SW 1271 (cell line): ENCODE measurements at places on chromosomes 12 and 14.

GRCh38 chr14:103146141-103146709 lies 23.0 kb downstream of the TNFAIP2 start:
- DNase-seq = no peak

DNA sequence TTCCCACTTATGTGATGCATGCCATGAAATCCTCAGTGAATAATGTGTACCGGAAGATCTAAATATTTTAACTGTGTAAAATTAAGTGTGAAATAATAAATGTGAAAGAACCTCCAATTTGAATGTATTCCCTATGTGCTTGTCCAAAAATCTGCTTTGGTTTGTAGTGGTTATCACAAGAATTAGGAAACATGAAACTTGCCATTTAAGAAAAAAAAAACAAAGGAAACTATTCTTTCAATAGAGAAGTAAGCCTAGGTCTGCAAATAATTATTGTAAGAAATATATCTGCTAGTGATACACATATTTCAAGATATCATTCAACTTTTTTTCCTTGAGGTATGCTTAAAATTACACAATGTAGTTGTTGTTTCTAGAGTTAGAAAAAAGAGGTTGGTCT lies 500.4 kb downstream of the SLC6A15 start:
- DNase-seq = no peak

DNA sequence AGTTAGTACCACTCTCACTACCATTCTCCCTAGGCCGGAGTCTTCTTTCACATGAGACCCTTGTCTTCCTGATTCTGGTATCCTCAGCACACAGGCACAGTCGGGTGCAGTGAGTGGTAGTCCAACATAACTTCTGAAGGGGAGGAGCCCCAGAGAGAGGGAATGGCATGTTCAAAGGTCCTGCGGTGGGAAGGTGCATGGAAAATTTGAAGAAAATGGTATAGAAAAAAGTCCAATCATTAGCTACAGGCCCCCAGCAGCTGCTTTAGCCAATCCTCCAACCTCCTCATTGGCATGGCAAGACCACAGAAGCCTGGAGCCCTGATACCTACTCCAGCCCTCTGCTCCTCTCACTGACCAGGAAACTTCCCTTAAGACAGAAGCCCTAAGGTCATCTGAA lies 96.6 kb downstream of the ZFP36L1 start:
- DNase-seq = no peak

DNA sequence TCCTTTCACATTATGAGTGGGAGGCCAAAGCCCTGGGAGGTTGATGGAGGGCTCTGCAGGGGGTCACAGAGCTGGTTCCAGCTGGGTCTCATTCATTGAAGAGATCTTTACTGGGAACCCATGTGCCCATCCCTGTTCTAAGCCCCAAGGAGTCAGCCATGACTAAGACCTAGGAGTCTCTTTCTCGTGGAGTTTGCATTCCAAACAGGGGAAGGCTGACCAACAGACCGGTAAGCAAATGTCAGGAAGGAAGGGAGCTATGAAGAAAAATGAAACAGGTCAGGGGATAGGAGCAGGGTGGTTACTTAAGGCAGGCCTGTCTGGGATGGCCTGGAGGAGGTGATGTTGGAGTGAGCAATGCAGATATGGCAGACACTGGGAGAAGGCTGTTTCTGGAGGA lies 31.5 kb downstream of the SYNDIG1L start:
- no peak for DNase-seq

DNA sequence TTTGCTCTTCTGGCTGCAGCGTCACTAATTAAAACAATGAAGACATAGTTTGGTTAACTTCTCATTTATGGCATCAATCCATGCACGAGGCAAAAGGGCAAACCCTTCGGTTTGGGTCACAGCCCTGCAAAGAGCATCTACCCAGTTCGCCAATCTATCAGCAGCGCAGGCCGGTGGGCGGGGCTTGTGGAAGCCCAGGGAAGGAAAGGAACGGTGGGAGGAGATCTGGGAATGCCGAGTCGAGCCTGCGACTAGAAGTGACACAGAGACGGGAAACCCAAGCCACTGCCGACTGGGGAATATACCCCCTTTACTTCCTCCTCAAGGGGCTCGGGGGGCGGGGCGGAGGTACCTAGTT lies 466 bp downstream of the KICS2 start:
- DNase-seq = peak; percentile 55

GRCh38 chr12:58414398-58414871 lies 473.1 kb downstream of the ATP23 start:
- DNase-seq = no peak

DNA sequence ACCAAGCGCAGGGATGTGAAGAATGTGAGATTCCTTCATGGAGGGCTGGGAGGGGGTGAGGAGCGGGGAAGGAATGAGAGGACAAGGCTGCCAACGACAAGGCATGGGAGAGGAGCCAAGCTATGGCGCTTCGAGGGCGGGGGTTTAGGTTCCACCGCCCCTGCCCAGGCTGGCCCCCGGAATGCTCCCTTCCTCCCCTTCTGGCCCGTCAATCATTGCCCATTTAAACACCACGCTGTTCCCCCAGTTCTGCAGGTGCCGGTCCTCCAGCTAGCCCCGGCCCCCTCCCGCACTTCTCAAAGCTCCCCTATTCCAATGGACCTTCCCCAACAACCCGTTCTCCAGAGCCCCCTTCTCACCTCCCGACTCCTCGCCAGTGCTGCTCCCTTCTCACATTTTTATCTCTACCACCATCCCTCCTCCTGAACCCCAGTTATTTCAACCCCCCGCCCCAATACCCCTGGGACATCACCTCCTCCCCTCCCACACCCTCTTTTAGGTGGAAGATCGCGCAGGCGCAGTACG lies 428 bp downstream of the RNF41 start:
- no peak for DNase-seq

DNA sequence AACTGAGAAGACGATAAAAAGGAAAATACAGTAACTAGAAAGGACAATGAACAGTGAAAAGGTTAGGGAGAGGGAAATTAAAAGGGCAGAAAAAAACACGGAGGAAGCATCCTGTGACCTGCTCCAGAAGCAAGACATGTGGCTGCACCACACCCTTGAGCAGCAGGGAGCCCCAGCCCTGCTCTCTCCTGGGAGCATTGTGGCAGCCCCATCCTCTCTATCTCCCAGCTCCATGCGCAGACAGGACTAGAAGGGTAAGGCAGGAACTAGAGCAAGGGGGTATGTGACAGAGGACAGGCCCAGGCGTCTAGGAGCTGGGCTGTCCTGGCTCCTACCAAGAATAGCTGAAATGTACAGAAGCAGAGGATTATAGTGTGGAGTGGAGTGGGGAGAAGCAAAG lies 38.6 kb upstream of the SMUG1 start:
- no peak for DNase-seq

GRCh38 chr14:74952180-74952665 lies 3.2 kb downstream of the PGF start:
- no peak for DNase-seq

DNA sequence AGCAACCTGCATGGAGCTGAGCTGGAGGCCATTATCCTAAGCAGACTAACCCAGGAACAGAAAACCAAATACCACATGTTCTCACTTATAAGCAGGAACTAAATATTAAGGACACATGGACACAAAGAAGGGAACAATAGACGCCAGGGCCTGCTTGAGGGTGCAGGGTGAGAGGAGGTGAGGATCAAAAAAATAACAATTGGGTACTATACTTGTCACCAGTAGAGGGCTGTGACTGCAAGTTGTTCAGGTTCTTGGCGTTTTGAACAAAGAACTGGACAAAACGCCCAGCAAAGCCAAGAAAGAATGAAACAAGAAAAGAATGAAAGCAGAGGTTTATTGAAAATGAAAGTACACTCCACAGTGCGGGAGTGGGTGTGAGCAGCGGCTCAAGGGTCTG lies 208.5 kb upstream of the NEDD1 start:
- no peak for DNase-seq

DNA sequence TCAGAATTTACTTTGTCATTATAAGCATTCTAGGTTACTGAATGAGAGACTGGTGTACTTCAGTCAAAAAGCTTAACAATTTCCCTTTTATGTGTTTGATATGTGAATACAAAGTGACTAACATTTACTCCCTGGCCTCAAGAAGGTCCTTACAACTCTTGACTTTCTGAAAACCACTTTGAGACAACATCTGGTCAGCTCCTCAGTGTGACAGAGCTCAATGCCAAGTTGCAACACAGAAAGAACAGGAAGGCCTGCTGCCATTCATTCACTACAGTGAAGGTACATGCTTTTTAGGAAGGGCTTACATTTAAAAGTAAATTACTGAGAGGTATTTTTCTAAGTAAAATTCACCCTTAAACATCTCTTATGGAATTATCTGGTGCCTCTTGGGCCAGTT lies 2.3 kb upstream of the NAA30 start:
- DNase-seq = no peak

- no peak for DNase-seq
These were observed 100.7 kb downstream of the VCPKMT start for GRCh38 chr14:50015716-50016115.

GRCh38 chr14:31164115-31164514 lies 43.5 kb downstream of the HECTD1 start:
- DNase-seq = no peak

GRCh38 chr14:94593376-94593748 lies 12.1 kb downstream of the SERPINA5 start:
- no peak for DNase-seq

DNA sequence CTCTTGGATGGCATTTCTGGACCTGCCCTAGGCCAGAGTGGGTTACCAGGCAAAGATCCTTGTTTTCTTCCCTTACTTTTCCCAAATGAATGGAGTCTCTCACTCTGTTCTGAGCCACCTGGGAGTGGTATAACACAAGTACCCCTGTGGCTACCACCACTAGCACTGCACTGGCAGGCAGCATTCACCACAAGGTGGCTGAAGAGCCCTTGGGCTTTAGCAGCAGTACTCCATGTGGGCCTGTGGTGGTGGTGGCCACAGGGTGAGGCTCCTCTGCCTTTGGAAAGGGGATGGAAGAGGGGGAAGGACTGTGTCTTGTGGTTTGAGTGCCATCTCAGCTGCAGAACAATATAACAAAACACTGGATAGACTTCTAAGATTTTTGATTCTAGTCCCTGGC lies 38.1 kb upstream of the LMNTD1 start:
- no peak for DNase-seq

- DNase-seq = no peak
These were observed 1.3 kb upstream of the IGFBP6 start for GRCh38 chr12:53096089-53096741.

DNA sequence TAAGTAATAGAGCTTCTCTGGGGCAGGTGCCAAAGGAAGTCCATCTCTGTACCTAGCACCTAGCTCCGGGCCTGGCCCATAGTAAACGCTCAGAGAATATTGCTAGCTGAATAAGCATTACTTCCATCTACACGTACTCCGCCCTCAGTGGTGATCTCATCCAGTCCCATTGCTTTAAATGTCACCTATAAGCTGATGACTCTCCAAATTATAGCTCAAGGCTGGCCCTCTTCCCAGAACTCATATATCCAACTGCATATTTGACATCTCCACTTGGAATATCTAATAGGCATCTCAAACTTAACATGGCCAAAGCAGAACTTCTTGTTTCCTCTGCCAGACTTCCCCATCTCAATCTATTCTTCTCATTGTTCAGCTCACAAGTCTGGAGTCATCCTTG lies 6.9 kb upstream of the DYNLL1 start:
- no peak for DNase-seq

DNA sequence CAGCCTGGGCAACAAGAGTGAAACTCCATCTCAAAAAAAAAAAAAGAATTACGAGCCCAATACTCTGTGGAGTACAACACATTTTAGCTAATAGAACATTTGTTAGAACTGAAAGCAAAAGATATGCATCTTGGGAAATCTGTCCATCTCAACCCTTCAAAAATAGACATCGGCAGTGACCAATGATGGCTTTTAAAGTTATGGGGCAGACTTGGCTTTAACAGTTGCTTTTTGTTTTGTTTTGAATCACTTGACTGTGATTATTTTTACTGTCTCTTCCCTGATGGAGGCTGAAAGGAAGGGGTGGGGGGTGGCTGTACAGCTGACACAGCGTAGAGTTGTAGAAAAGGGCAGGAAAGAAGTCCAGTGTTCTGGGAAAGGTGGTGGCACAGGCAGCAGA lies 2.2 kb downstream of the FKBP11 start:
- no peak for DNase-seq

GRCh38 chr14:68619790-68620574 lies 172.9 kb downstream of the ZFP36L1 start:
- DNase-seq = no peak

DNA sequence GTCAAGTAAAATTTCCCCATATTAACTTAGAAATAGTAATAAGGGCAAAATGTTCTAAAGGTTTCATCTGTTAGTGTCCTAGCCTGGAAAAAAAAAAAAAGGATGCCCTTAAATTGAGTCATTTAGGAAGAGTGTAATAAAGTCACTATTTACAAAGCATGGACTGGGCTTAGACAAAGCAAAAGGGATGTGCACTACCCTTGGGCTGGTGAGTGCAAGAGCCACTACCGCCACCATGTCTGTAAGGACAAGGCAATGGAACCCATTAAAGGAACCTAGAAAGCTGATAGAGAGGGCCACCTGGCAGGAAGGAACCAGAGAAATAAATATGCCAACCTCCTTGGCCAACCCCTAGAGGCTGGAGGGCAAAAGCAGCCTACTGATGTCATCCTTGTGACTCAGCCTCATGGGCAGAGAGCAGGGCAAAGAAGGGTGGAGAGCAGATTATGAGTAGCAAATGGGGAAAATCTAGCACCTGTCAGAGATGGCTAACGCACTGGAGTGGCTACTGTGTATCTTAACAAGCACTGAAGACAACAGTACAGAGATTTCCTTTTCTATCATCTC lies 59.5 kb upstream of the FUT8 start:
- no peak for DNase-seq

GRCh38 chr12:3119756-3120601 lies 42.8 kb downstream of the TSPAN9 start:
- DNase-seq = no peak

DNA sequence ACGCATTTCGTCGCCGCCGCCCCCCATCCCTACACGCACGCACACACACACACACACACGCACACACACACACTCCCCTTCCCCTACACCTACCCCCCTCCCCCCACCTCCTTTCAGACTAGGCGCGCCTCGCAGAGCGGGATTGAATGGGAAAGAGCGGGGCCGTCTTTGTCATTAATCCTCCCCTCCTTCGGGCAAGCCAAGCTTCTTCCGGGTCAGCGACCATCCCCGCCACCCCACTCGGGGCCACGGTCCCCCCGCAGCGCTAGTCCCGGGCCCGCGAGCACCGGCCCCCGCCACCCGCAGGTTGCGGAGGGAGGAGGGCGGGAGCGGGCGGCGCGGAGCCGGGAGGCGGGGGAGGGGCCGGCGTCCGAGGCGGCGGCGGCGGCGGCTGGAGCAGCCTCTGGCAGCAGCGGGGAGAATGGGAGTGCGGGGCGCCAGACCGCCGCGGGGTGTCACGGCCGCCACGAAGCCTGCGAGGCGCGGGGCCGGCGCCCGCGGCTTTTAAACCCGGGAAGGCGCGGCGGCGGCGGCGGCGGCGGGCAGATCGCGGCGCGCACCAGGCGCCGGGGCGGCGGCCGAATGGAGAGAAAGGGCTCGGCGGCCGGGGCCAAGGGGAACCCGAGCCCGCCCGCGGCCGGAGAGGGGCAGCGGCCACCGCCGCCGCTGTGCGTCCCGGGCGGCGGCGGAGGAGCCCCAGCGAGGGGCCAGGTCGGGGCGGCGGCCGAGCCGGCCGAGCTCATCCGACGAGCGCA lies at the start of gene TTC9:
TTC9 (plus strand) TSS at position 369 of the 755 bp plus-strand sequence; CDS start at position 583, 214 bp downstream.
- no peak for DNase-seq
